PC-9 (cell line): ENCODE measurements at places on chromosomes 5 and 9. TPM values are rescaled to one million over a fixed set of nuclear protein-coding genes. Genes with fewer than 3 reads are reported as not detected.

The CDH10 gene
- 0.20 and 0.63 TPM in 2 replicates for total RNA-seq

The SPINK4 gene
- total RNA-seq = not detected in 2 replicates

The IDNK gene
- 1.7 and 4.6 TPM in 2 replicates for total RNA-seq

The HTR4 gene
- not detected in 2 replicates for total RNA-seq

The DIRAS2 gene
- total RNA-seq = not detected in 2 replicates

The SHOC1 gene
- 0.20 TPM in 1 of 2 replicates, not detected in the other for total RNA-seq

The DMRT3 gene
- total RNA-seq = not detected in 2 replicates

The CCDC183 gene
- total RNA-seq = 3.6 and 5.3 TPM in 2 replicates

The PCDHB2 gene
- total RNA-seq = 2.8 and 4.0 TPM in 2 replicates

GRCh38 chr5:102778478-102778877 lies 23.4 kb downstream of the PAM start:
- peaks cover 5% of the 10 kb centered on the region; the same call in 1 of the 2 replicates for H3K4me1 ChIP-seq
- H3K36me3 ChIP-seq = no peaks in the 10 kb centered on the region
- H3K4me3 ChIP-seq = no peak overlapping the region
- no peak overlapping the region for H3K27ac ChIP-seq

- H3K36me3 ChIP-seq = no peaks in the 10 kb centered on the region
- no peak overlapping the region for H3K4me3 ChIP-seq
- no peak overlapping the region for H3K27ac ChIP-seq
- DNase-seq = no peak
Observed at GRCh38 chr9:134100040-134100439, 32.2 kb upstream of the BRD3 start.

GRCh38 chr9:113992276-113992951 lies 85.7 kb downstream of the AMBP start:
- no peak overlapping the region for H3K27ac ChIP-seq
- no peaks in the 10 kb centered on the region for H3K4me1 ChIP-seq
- no peak for DNase-seq
- peaks cover 94% of the 10 kb centered on the region for H3K27me3 ChIP-seq
- H3K36me3 ChIP-seq = no peaks in the 10 kb centered on the region

DNA sequence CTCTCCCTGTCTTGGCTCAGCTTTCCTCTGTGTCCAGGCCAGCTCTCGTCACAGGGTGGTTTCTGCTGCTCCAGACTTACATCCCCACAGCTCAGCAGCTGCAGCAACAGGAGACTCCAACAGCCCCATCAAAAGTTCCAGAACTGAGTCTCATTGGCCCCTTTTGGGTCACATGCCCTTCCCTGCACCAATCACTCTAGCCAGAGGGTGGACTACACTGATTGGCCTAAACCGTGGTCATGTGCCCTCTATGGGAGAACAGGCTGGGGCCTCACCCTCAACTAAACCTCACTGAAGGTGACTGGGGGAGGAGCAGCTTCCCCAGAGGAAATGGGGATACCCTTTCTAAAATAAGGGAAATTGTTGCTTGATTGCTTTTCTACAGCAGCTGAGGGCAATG lies 44.4 kb upstream of the CPLX2 start:
- no peaks in the 10 kb centered on the region for H3K36me3 ChIP-seq
- no peak for DNase-seq
- H3K27ac ChIP-seq = no peak overlapping the region
- no peak overlapping the region for H3K4me3 ChIP-seq

GRCh38 chr5:122788371-122788770 lies 13.5 kb downstream of the SNX2 start:
- no peaks in the 10 kb centered on the region for H3K36me3 ChIP-seq
- no peak overlapping the region for H3K27ac ChIP-seq
- no peak for DNase-seq

DNA sequence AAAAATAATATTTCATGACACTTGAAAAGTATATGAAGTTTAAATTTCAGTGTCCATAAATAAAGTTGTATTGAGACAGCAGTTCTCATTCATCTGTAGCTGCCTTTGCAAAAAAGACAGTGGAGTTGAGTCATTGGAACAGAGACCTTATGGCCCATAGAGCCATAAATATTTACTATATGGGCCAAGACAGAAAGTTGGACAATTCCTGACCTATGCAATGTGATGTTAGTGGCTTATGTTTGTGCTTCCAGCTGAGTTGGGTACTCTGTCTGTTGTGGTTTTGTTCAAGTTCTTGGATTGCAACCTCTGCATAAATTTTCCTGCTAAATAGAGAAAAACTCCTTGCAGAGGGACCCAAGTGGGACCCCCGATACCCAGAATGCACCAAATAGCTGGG lies 69.8 kb downstream of the KCNIP1 start:
- H3K27me3 ChIP-seq = no peaks in the 10 kb centered on the region
- H3K4me1 ChIP-seq = peaks cover 32% of the 10 kb centered on the region
- H3K27ac ChIP-seq = no peak overlapping the region
- DNase-seq = no peak

GRCh38 chr5:97488126-97488668 lies 305.1 kb upstream of the RIOK2 start:
- no peak for DNase-seq
- no peaks in the 10 kb centered on the region for H3K27me3 ChIP-seq
- H3K4me3 ChIP-seq = no peak overlapping the region
- no peaks in the 10 kb centered on the region for H3K36me3 ChIP-seq

DNA sequence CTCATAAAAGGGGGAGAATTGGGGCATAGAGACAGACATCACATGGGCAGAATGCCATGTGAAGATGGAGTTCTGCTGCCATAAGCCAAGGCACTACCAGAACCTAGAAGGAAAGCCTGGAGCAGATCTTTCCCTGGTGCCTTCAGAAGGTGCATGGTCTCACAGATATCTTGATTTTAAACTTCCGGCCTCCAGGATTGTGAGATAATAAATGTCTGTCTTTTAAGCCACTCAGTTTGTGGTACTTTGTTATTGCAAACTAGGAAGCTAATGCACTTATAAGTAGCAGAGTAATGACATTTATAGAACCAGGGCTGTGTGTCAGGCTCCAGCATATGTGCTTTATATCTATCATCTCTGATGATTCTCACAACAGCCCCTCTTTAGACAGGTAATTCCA lies 130.4 kb downstream of the ASTN2 start:
- H3K27ac ChIP-seq = no peak overlapping the region
- H3K36me3 ChIP-seq = no peaks in the 10 kb centered on the region
- H3K27me3 ChIP-seq = peaks cover 9% of the 10 kb centered on the region; the same call in 1 of the 2 replicates
- DNase-seq = no peak

DNA sequence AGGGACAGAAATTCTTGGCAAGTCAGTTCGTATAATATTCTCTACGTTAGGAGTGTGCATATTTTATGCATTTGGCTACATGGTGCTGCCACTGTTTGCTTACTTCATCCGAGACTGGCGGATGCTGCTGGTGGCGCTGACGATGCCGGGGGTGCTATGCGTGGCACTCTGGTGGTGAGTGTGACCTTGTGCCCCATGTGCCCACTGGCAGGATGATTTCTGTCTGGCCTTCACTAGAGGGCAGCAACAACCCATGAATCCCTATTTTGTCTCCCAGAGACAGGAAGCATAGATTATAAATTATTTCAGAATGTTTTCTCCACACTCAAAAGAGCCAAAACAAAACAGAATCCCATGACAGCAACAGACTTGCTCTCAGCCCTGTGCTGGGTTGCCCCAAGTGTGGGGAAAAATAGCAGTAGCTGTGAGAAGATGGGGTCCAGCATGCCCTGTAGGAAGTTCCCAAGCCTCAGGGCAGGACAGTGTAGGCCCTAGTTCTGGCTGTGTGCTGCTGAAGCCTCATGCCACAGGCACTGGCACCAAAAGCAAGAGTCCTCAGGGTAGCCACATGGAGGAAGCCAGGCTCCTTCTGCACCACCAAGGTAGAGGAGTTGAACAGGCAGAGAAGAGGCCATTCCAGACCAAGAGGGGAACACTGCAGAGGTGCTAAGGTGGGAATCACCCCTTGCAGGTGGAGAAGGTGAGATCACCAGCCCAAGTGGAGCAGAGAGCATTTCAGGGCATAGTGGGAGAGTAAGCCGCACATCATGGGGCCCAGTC lies 16.0 kb downstream of the SLC22A5 start:
- H3K36me3 ChIP-seq = no peaks in the 10 kb centered on the region
- H3K27ac ChIP-seq = no peak overlapping the region
- peak; percentile 59 for DNase-seq
- no peak overlapping the region for H3K4me3 ChIP-seq

DNA sequence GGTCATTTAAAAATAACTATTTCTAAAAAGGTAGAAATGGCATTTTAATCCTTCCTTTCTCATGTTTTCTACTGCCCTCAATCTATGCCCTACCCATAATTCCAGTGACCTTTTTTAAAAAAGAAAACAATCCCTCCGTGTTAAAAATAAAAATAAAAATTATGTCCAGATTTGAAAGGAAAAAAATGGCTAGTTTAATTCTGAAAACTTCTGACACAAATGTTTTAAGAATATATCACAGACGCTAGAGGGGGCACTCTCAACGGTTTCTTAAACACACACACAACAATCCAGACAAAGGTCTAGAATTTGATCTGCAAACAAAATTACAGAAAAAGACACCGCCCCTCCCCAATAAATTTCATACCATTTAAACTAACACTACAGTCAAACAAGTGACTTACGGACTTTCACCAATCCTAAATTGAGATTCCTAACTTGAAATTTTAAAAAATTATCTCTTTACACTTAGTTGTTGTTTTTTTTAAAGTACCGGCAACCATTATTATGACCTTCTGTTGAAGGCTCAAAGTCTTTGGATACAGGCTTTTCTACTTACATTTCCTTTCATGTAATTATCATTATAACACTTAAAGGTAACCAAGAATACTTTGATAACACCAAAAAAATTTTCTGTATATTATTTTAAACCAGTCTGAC lies 38.2 kb downstream of the CLINT1 start:
- no peak overlapping the region for H3K4me3 ChIP-seq
- no peaks in the 10 kb centered on the region for H3K4me1 ChIP-seq
- no peak for DNase-seq
- H3K27ac ChIP-seq = no peak overlapping the region

GRCh38 chr5:139837711-139838380 lies 42.2 kb downstream of the PSD2 start:
- H3K27ac ChIP-seq = no peak overlapping the region
- no peak overlapping the region for H3K4me3 ChIP-seq

GRCh38 chr9:93233033-93233432 lies 49.1 kb downstream of the WNK2 start:
- no peak for DNase-seq
- H3K4me1 ChIP-seq = peaks cover 27% of the 10 kb centered on the region
- no peak overlapping the region for H3K4me3 ChIP-seq

- H3K27ac ChIP-seq = no peak overlapping the region
- no peaks in the 10 kb centered on the region for H3K36me3 ChIP-seq
- no peak for DNase-seq
- H3K4me3 ChIP-seq = no peak overlapping the region
- H3K4me1 ChIP-seq = no peaks in the 10 kb centered on the region
Observed at GRCh38 chr5:134583766-134584165, 48.9 kb downstream of the SAR1B start.

DNA sequence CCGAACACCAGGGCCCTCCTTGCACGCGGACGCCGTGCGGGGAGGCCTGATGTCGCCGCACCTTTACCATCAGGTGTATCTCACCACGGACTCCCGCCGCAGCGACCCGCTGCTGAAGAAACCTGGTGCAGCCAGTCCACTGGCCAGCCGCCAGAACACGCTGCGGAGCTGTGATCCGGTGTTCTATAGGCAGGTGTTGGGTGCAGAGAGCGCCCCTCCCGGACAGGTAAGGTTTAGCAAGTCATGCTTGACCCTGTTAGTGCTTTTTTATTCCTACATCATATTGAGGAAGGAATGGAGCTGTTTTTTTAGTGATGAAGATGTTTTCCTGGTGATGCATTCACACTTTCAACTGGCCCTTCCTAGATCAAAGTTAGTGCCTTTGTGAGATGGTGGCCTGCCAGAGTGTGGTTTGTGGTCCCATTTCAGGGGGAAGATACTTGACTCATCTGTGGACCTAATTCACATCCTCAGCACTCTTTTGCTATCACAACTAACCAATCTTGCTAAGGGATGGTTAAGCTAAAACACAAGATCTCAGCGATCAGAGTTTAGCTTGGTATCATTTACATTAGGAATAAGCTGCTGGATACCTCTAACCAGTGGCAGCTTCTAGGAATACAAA lies 2.7 kb downstream of the PCDHGC3 start:
- no peak for DNase-seq
- H3K4me3 ChIP-seq = no peak overlapping the region
- no peaks in the 10 kb centered on the region for H3K4me1 ChIP-seq

DNA sequence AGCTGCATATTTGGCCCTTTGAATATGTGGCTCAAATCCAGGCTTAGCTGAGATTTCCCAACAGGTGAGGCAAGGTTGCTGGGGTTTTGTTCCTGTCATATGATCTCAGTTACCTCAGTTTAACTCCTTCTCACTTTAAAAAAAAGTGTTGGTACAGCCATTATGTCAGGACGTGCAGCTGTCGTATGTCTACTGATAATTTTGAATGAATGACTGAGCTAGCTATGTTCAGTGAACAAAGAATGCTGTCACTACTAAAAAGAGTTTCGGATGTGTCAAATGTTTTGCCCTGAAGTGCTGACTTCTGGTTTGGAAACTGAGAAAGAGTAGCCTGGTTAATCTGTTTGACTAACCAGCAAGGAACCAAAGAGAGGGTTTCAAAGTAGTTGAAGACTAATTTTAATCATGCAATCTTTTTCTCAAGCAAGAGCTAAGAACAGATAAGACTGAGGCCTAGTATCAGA lies 106.3 kb upstream of the NR3C1 start:
- H3K4me3 ChIP-seq = no peak overlapping the region
- H3K4me1 ChIP-seq = peaks cover 36% of the 10 kb centered on the region
- no peaks in the 10 kb centered on the region for H3K36me3 ChIP-seq
- no peak for DNase-seq

DNA sequence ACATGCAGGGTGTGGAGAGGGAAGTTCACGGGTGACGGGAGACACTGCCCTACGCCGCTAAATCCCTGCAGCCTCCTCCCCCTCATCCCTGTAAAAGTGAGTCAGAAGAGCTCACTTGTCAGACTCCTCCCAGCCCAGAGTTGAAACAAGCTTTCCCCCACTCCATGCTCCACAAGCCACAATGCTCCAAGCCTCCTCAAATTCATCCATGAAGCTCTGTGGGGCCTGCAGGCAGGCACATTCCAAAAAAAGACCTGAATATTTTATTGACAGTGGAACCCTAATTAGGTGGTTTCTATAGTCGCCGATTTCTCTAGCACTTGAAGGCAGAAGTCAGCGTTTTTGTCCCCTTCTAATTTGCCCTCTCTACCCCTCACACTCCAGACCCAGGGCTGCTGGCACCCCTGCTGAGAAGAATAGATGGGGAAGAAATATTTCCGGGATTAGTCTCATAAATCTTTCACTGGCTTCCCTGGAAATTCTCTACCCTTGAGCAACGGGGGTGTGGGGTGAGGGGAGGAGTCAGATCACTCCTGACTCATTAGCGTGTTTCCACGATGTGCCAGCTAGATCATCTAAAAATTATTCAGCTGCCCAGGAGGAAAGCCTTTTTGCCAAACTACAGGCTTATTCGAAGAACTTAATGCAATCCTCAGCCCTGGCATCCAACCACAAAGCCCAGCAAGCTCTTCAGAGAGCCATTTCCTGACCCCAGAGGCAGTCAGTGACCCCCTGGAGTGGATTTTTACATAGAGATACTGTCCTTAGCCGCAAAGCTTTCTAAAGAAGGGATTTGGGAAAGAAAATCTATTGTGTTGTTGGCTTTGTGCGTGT lies 97.1 kb downstream of the ENC1 start:
- no peaks in the 10 kb centered on the region for H3K36me3 ChIP-seq
- peak overlapping the region; percentile 31; the same call in 1 of the 2 replicates for H3K4me3 ChIP-seq
- DNase-seq = peak; percentile 97
- H3K27ac ChIP-seq = peak overlapping the region; percentile 95
